ENCODE measurements at places on chromosomes 6 and 20.

- no peak for DNase-seq
Observed at GRCh38 chr6:473768-474452, 82.4 kb downstream of the IRF4 start.

GRCh38 chr6:36700071-36700812, 2.6 kb downstream of the RAB44 start:
- no peak for DNase-seq

DNA sequence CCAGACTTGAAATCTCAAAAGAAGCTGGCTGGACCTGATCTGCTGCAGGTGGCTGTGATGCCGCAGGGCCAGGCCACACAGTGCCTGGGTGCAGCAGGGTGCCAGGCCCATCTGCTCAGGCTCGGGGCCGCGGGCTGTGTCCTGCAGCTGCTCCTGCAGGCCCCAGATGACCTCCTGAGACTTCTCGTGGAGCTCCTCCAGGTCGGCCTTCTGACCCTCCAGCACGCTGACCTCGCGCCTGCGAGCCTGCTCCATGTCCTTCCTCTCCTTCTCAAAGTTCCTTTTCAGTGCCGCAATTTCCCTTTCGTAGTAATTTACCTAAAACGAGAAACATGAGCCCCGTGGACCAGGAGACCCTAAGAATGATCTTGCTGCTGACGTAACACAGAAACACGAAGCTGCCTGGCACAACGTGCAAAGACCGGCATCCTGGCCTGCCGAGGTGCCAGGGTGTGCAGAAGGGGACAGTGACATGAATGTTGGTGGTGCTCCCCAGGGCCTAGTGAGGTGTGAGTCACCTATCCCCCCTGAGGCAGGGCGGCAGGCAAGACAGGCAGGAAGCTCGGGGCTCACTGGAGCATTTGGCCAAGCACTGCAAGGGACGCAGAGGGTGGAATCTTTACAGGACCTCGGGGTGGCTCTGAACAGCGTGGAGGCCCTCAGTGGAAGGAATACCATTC, 71.6 kb downstream of the GINS1 start:
- no peak for DNase-seq

DNA sequence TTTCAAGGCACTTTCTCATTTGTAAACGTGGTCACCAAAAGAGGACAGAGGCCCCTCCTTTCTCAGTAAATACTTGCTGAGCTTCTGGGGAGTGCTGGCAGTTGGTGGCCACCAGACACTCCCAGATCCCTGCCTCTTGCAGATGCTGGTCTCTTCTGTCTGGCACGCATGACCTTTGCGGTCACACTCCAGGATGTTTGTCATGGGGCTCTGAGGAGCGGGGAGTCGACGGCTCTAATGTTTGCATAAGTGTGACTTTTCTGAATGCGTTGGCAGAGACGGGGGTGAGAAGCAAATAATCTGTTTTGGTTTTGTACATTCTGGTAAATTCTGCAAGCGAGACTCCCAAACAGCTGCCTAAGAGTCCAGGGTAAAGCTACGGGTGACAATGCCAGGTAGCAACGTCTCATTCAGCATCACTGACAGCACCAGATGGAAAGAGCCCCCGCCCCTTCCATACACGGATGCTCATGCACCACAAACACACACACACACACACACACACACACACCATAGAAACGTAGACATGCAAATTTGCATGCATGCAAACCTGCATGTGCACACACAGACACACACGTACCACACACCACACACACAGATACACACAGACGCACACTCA, 101.1 kb downstream of the YTHDF1 start:
- no peak for DNase-seq

GRCh38 chr6:134324766-134325165, 6.9 kb upstream of the SGK1 start:
- no peak for DNase-seq

- no peak for DNase-seq
Observed at GRCh38 chr6:156901309-156902019, 124.3 kb downstream of the ARID1B start.

Data from CD4-positive, alpha-beta memory T cell (primary cell).